ENCODE measurements at places on chromosomes 6 and 20.

DNA sequence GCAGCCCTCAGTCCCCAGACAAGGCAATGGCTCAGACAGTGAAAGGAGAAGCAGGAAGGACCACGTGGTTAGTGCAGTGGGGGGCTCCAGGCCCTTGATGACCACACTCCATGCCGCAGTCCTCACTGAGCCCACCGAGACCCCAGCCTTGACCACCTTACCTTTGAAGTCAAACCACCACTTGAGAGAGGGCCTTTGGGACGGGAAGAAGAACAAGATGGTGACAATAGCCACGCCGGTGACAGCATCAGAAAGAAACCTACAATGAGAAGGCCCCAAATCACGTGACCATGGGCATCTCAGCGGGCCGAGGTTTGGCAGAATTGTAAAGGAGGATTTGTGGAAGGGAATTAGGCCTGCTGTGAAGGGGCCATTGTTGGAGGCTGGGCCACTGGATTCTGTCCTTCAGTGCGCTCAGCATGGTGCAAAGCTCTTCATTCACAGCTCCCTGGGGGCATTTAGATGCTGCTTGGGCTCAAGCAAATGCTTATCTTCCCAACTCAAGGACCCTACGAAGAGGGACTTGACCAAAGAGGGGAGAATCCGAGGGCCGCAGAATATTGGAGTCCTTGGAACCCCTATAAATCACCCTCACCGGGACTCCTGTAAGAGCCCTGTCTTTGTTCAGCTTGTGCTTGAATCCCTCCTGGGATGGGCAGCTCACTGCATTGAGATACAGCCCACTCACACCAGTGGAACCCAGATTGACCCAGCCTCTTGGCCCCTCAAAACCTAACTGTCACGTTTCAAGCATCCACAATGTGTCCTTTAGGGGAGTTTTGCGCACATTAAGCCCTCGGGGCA, 33.2 kb upstream of the OCSTAMP start:
- DNase-seq: no peak

- no peak for DNase-seq
Measured at GRCh38 chr6:135935941-135936601, 84.6 kb downstream of the PDE7B start.

DNA sequence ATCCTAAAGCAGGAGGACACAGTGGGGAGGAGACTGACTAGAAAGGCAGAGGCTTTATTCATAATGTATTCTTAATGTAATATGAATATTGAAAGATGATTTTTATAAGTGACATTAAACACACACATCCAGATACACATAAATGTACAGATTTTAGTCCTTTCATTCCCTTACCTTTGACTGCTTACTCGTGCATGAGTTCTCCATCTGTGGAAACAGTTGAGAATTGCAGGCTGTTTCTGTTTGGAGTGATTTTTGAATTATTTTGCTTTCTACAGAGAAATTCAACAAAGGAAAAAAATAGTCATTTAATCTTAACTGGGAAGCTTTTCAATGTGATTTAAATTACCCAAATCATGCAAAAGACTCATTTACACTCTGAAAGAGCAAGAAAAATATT, 136.5 kb downstream of the RIMS1 start:
- DNase-seq: no peak

DNA sequence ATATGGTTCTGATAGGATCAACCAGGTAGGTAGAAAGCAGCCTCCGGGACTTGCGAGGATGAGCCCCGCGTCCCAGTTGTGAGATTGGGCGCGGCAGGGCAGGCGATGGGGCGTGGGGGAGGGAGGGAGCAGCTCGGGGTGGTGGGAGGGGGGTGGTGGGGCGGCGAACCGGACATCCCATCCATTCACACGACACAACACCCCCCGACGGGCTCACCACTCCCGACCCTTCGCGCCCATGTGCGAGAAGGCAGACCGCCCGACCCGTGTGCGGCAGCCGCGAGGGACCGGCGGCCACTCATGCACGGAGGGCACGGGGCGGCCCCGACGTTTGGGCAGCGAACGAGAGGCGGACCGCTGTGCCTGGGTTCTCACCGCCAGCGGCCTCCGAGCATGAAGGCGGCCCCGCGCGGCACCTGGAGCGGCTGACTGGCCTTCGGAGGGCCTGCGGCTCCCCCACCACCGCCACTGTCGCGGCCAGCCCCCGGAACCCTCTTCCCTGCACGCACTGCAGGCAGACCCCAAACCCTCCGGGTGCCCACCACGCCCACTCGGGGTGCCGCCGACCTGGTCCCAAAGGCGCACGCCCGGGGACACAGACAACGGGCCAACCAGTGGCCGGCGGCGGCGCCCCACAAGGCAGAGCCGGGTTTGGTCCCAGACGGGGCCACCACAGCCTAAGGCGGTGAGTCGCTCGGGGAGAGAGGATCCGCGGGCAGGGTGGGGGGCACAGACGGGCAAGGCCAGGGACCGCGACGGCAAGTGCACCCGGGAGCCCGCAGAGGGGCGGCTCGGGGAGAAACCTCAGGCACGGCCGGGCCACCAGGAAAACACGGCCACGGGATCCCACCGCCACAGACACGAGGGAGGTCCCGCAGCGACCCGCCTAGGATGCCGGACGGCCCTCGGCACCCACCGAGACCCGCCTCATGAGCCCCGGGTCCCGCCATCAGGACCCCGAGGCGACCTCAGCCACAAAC, 769.2 kb upstream of the DEFB115 start:
- DNase-seq: no peak

- no peak for DNase-seq
Measured at GRCh38 chr6:124679387-124679786, 282.9 kb upstream of the RNF217 start.

GRCh38 chr6:166929542-166930189, 26.7 kb downstream of the RNASET2 start:
- no peak for DNase-seq

GRCh38 chr6:136024711-136025110, 173.2 kb downstream of the PDE7B start:
- DNase-seq: no peak

DNA sequence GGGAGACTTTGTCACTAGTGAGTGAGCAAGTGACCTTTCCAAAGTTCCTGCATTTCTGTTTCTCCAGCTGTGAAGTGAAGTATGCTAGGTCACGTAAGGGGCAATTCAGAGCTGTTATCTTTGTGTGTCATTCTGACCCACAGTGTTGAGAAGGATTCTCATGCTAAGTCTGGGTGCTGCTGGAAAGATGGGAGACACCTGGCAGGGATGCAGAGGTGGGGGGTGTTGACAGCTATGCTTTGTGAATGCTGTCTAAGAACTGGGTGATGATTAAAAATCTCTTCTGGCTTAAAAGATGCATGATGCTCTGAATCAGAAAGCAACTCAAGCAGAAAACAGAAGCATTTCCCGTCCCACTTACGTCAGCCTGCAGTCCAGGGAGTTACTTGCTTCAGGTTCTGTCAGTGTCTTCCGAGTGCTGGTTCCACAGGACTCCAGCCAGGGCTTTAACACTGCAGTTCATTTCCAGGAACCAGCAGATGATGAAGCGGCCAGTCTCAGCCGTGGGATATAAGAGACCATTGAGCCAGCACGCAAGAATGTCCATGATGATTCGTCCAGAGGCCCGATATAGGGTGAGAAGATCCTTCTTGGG, 30.9 kb upstream of the ASXL1 start:
- DNase-seq: peak; percentile 70

- DNase-seq: no peak
Measured at GRCh38 chr6:50995036-50995435, 176.4 kb downstream of the TFAP2B start.

- DNase-seq: no peak
Measured at GRCh38 chr6:85124472-85125354, 325.2 kb upstream of the NT5E start.

GRCh38 chr6:81816380-81816779, 63.9 kb upstream of the TENT5A start:
- no peak for DNase-seq

- DNase-seq: no peak
Measured at GRCh38 chr20:45019027-45019761, 52.9 kb downstream of the STK4 start.

- no peak for DNase-seq
Measured at GRCh38 chr20:50252701-50253100, 62.1 kb downstream of the CEBPB start.

GRCh38 chr6:43883847-43884651, 114.0 kb downstream of the VEGFA start:
- DNase-seq: no peak

DNA sequence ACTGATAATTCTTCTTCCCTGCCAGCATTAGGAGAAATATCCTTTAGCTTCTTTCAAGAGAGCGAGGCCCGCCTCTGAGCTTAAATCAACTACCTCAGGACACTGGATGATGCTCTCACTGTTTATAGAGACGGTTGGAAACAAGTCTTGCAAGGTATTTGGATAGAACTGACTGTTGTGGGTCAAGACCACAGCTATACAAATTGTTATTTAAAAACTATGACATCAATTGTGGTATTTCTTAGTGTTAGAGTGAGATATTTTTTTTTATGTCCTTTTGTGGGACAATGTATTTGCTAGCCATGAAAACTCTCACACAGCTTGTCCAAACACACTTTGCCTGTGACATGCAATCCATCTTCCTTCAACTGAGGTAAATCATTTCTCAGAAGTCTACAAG, 136.3 kb upstream of the PHACTR1 start:
- no peak for DNase-seq

GRCh38 chr6:39156801-39157200, 41.8 kb upstream of the SAYSD1 start:
- no peak for DNase-seq

GRCh38 chr6:159957071-159957673, 11.7 kb upstream of the IGF2R start:
- no peak for DNase-seq

DNA sequence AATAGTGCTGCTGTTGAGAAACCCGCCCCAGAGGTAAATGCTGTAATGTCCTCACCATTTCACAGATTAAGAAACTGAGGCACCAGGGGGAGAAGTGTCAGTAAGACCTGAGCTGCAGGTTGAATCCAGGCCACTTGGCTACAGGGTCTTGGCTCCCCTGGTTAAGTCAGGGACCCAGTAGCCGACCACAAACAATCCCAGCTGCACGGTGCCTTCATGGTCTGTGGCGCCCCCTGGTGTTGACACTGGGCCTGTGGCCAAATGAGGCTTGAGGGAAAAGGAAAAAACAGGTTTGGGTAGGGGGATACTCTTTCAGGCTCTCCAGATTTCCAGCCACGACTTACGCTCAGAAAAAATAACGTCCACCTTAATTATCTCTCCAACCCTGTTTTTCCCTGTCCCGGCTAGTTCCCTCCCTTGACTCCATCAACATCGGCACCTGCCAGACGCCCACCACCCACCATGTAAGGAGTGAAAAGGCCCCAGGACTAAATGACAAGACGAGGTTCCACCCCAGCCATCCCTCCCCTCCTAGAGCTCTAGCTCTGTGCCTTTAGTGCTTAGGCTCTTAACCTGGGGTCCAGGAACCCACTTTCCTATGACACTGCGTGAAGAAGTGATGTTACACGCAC, 47.7 kb upstream of the POLR1H start:
- no peak for DNase-seq

Data from kidney epithelial cell (primary cell).